ENCODE measurements at places on chromosomes 1 and 21.
A peak's percentile ranks its signal among the peaks of the same experiment; 100 is the strongest.

DNA sequence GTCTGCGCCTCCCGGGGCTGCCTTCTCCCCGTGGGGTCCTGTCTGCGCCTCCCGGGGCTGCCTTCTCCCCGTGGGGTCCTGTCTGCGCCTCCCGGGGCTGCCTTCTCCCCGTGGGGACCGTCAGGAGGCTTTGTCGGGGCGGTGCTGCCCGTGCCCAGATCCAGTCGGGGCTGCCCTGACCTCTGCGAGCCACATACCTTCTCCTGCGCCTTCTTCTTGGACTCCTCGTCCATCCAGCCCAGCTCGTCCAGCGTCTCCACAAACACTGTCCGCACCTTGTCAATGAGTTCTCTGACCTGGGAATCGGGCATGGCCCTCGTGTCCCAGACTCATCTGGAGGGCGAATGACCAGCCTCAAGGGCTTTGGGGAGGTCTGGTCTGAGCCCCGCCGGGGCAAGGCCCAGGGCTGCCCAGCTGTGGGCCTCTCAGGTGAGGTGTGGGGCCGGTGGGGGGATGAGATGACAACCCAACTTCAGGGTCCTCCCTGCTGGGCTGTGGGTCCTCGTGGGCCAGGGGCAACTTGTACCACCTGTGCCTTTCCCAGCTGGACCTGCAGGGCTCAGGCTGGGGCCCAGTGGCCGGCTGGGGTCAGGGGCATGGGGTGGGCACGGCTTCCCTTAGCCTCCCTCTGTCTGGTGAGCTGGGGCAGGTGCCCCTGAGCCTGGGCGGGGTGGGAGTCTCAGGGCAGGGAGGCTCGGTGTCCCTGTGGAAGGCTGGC, 9.4 kb downstream of the PRXL2B start:
- no peak for DNase-seq

DNA sequence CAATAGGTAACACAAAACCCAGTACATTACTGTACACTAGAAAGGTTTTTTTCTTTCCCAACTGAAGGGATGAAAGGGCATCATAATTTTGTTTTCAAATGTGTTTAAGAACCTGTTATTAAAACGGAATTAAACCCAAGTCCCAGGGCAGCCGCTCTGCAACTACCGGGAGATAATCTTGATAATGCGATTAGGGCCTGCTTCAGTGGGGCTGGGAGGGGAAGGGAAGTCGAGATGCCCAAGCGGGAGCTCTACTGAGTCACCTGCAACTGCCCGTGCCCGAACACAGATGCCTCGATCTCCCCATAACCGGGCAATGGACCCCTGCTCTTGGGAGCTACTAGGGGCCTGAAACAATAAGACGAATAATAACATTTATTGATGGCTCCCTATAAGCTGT, 61.4 kb downstream of the KAZN start:
- DNase-seq, result no peak

GRCh38 chr21:18369115-18369514, 34.5 kb downstream of the TMPRSS15 start:
- no peak for DNase-seq

DNA sequence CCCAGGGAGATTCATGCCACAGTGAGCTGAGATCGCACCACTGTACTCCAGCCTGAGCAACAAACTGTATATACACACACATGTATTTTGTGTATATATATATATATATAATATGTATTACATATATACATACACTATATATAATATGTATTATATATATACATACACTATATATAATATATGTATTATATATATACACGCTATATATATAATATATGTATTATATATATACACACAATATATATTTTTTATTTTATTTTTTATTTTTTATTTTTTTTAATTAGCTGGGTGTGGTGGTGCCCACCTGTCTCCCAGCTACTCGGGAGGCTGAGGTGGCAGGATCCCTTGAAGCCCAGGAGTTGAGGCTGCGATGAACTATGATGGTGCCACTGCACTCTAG, 9.3 kb downstream of the TP73 start:
- DNase-seq, result no peak

DNA sequence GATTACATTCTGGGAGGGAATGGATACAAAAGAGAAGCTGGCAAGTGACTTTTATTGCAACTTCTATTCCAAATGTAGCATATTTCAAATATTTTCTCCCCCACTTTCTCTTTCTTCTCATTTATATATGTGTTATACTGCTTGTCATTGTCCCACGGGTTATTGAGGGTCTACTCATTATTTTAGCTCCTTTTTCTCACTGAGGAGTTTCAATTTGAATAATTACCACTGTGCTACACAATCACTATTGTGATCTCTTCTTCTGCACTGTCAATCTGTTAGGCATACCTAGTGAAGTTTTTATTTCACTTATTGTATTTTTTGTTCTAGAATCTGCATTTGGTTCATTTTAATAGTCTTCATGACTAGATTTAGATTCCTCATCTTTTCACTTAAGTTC, 339.7 kb downstream of the PTPRC start:
- DNase-seq, result no peak

DNA sequence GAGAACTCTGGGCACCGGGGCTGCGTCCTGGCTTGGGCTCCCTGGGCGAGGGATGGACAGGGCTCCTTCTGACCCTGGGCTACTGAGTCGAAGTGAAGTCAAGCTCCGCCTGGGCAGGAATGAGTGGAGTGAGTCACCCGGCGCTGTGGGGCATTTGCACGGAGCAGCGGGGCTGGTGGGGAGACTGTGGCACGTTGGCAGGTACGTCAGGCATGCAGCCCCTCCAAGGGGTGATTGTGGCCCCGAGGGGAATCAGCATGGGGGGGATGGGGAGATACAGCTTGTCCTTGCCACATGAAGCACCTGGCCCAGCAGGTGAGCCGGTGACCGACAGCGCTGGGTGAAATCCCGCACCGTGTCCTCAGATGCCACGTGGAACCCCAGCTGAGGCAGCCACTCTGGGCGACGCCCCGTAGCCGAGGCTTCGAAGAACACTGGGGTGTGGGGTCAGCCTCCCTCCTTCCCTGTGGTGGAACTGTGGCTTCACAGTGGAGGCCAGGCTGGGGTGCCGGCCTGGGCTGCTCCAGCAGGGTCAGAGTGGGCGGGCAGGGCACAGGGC, 62.3 kb downstream of the COL18A1 start:
- DNase-seq, result no peak

DNA sequence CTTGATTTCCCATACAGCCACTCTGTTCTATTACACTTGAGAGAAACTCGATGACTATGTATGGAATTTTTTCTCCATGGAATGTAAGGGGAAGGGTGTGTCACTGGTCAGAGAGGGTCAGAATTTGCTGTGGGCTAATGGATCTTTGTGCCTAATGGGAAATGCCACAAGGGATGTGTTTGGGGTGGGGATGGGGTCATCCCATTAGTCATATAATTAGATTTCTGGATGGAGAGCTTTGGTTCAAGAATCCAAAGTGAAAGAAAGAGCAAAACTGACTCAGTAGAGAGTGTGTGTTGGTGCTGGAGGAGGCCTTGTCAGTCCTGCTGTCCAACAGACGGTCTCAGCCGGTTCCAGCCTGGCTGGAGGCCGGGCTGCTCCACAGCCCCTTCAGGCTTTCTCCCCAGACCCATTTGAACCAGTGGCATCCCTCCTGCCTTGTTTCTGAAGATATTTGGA, 86.4 kb downstream of the LAMC2 start:
- DNase-seq, result no peak

DNA sequence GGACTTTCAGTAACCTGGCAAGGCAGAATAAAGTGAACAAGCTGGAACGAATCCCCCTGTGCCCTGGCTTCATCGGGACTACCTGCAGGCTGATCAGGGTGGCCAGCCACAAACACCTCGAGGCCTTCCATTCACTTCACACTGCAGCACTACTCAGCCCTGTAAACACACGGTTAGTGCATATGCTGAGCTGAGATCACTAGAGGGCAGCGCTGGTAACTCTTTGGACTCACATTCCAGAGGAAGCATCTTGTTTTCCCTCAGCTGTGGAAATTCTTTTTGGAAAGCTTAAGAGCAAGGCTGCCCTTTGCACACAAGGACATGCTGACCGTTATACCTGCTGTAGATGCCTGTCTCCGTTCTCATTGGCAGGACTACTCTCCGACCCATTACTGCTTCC, 32.1 kb downstream of the PCSK9 start:
- peak; percentile 13 for DNase-seq

- DNase-seq, result no peak
Observed at GRCh38 chr1:206690516-206690915, 5.8 kb downstream of the MAPKAPK2 start.

GRCh38 chr1:106027871-106028270, 1028.6 kb upstream of the PRMT6 start:
- no peak for DNase-seq

DNA sequence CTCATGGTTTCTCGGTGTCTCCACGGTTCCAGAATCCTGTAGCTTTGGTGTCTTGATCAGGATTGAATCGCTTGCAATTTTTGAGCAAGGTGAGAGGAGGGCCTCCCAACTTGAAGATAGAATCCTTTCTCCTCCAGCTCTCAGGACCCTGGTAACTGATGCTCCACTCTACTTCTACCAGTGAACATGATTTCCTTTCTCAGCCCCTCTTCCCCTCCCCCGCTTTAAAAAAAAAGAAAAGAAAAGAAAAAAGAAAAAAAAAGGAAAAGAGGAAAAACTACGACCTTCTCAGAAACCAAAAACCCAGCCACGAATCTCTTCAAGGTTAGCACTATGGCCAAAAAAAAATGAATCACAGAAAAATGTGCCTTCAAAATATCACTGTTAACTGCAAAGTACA, 1.2 kb downstream of the ARHGEF11 start:
- DNase-seq, result no peak

GRCh38 chr1:177996957-177997356, 27.1 kb upstream of the SEC16B start:
- no peak for DNase-seq

DNA sequence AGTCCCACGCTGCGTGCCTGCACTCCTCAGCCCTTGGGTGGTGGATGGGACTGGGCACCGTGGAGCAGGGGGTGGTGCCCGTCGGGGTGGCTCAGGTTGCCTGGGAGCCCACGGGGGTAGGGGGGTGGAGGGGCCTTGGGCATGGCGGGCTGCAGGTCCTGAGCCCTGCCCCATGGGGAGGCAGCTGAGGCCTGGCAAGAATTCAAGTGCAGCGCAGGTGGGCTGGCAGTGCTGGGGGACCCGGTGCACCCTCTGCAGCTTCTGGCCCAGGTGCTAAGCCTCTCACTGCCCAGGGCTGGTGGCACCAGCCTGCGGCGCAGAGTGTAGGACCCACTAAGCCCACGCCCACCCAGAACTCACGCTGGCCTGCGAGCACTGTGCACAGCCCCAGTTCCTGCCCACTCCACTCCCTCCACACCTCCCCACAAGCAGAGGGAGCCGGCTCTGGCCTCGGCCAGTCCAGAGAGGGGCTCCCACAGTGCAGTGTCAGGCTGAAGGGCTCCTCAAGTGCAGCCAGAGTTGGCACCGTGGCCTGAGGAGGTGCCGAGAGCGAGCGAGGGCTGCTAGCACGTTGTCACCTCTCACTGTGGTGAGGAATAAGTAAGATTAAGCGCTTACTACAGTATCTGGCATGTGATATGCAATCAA, 12.8 kb downstream of the TNNI3K start:
- no peak for DNase-seq

- DNase-seq, result no peak
Observed at GRCh38 chr1:30151826-30152225, 571.6 kb downstream of the MATN1 start.

DNA sequence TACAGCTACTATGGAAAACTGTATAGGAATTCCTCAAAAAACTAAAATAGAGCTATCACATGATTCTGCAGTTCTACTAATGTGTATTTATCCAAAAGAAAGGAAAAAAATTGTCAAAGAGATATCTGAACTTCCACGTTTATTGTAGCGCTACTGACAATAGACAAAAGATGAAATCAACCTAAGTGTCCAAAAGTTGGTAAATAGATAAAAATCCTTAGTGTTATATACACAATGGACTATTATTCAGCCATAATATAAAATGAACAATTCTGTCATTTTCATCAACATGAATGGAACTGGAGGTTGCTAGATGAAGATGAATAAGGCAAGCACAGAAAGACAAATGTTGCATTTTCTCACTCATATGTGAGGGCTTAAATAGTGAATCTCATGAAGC, 1492.1 kb downstream of the MRPL39 start:
- no peak for DNase-seq

- DNase-seq, result no peak
Observed at GRCh38 chr1:206025283-206025820, 1.7 kb upstream of the CTSE start.

DNA sequence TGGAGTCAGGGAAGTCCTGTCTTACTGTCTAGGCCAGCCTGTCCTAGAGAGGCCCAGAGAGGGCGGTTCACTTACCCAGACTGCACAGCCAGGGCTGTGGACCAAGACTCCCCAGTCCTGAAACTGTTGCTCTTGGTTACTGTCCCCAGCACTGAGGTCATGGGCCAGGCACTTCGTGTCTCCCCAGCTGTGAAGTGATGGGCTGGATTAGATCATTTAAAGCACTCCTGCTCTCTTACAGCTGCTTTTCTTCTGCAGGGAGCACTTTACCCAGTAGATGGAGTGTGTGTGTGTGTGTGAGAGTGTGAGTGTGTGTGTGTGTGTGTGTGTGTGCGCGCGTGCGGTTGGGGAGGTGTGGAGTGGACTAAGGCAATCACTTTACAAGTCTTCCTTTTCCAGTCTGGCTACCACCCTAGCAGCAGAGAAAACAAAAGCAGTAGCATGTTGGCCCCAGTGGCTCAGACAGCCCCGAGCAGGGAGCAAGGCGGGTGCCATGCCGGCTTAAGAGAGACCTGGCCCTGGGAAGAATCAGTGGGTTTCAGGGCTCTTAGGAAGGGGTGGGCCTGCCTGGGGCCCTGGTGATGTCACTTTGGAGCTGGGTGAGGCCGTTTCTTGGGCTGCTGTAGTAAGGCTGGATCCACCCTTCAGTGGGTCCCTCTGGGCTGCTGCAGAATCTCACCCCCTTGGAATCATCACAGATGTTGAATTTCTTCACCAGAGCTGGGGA, 2.4 kb downstream of the SPSB1 start:
- no peak for DNase-seq

- DNase-seq, result no peak
Observed at GRCh38 chr1:85259912-85260274, 431 bp upstream of the C1orf52 start.

DNA sequence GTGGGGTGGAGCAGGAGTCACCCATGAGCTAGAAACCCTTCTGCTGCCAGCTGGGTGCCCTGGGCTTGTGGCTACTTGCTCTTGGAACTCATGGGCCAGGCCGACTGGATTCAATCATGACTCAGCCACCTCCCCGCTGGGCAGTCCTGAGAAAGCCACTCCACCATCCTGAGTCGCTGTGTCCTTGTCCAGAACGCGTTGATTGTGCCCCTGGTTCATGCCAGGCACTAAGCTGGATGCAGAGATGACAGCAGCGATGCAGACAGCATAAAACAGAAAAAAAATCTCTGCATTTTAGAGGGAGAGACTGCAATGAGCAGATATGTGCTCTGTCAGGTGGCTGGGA, 10.6 kb downstream of the PADI1 start:
- DNase-seq, result no peak

- DNase-seq, result no peak
Observed at GRCh38 chr1:97137862-97138514, 416.4 kb downstream of the PTBP2 start.

Data from epithelial cell of proximal tubule (primary cell).